ENCODE measurements at places on chromosomes 16 and 17.
A peak's percentile ranks its signal among the peaks of the same experiment; 100 is the strongest.

DNA sequence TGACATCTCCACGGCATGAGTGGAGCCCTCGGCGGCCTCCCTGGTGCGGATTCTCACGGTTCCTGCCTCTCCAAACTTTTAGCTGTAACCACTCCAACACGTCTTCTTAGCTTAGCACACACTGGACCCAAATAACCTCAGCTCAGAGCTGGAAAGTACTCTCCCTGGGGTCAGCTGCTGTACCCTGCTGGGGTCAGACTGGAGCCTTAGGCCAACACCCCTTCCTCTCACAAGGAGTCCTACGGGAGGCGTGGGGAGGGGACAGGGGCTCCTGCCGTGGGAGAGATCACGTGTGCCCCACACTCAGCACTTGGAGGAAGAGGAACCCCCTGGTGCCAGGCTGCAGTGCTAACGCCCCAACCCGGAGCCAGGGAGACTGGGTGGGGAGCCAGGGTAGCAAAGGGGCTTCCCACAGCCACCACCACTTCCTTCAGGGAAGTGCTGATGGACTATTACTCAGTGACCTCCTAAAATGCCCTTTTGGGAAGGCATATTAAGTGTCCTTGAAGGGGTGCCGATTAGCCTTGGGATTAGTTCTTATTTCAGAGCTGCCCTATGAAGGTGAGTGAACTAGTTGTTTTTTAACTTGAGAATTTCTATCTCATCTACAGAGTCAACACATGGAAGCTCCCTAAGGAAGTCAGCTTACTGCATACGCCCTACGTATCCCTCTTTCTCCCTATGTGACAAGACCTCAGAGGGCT lies 124.0 kb downstream of the HIC1 start:
- DNase-seq = no peak

DNA sequence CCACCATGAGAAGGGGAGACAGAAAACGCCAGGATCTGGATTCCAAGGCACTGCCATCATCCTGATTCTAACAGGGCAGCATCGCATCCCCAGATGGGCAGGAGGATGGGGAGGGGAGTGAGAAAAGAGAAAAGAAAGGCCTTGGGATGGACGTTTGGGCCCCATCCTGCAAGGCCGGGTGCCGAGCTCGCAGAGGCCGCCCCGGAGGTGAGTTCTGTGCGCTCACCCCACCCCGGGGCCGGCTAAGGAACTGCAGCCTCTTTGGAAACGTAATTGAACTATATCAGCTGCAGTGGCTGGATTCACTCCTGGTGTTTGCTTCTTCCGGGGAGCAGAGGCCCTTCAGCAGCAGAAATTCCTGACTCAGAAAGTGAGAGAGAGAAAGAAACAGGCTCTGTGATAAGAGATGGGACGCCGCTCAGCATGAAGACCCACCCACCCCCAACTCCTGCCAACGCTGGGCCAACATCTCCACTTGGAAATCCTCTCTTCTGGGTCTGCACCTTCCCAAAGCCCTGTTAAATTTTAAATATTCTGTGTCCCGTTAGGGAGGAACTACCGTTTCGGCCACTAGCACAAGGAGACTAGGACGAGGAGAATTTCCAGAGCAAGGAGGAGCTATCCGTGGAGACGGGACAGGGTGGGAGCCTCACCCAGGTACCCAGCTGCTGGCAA lies 8.5 kb upstream of the SSTR2 start:
- DNase-seq = peak; percentile 68

GRCh38 chr17:565521-565920 lies 149.1 kb downstream of the VPS53 start:
- DNase-seq = no peak

- DNase-seq = no peak
These were observed 39.4 kb downstream of the HS3ST3A1 start for GRCh38 chr17:13562271-13562800.

GRCh38 chr17:17798573-17799255 lies 38.1 kb downstream of the SREBF1 start:
- DNase-seq = no peak

DNA sequence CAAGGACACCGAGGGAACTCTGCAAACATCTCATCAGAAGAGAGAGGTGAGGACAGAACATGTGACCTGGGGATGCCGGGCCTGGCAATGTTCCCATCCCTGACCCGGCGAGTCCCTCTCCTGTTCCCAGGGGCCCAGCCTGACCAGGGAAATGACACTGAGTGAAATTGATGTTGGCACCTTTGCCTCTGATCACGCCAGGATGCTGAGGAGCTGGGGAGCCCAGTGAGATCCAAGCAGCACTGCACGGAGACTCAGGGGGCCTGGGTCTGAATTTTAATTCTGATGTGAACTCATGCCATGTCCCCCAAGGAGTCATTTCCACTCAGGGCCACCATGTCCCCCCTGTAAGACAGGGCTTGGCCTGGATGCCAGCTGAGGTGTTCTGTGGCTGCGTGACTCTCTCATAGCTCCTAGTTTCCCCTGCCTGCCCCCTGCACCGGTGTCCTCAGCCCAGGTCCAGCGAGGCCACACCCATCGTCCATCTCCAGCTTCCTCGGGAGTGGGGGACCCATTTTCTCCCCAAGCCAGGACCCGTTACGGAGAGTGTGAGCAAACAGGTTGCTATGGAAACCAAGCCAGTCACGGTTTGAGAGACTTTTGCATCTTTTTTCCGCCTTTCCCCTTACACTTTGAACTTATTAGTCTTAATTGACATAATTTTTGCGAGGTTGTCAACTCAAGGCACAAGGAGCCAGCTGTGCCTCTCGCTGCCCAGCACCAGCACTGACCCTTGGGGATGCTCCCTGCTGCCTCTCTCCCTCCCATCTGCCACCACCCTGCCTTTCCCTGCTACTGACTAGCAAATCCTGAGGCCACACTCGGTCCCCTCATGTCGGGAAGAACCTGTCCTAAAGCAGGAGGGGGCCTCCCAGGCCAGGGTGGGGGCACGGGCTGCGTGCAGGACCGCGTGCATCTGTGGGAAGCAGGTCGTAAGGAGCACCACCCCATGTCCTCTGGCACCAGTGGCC lies 150.0 kb downstream of the SDK2 start:
- DNase-seq = no peak

DNA sequence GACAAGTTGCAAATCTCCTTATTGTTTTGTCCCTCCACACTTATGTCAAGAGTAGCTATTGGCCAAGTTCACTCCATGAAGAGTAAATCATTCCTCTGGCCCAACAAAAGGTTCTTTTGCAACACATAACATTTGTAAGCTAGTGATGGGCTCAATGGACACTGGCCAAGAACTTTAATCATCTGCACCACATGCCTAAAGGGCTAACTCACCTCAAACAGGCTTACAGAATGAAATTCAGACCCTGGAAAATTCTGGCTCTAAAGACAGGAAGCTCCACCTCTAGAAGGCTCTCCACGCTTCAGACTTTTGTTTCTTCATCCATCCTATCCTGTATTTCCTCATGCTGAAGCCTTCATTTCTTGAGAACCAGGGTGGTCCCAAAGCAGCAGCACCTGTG lies 10.9 kb upstream of the ANKFN1 start:
- no peak for DNase-seq

GRCh38 chr16:27202923-27203506 lies 311 bp upstream of the KDM8 start:
- peak; percentile 94 for DNase-seq

DNA sequence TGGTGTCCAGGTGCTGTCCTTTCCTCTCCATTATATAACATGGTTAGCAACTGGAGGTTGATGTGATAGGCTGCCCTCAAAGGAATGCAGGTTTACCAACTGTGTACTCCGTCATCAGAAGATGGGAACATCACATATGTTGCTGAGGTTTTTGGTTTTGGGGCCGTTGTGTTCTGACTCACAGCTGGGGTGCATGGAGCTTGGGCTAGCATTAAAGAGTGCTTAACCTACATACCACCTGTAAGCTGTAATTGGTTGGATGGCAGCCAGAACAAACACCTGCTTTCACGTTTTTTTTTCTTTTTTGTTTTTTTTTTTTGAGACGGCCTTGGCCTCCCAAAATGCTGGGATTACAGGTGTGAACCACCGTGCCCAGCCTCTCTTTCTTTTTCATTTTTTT lies 20.9 kb downstream of the TMEM11 start:
- no peak for DNase-seq

DNA sequence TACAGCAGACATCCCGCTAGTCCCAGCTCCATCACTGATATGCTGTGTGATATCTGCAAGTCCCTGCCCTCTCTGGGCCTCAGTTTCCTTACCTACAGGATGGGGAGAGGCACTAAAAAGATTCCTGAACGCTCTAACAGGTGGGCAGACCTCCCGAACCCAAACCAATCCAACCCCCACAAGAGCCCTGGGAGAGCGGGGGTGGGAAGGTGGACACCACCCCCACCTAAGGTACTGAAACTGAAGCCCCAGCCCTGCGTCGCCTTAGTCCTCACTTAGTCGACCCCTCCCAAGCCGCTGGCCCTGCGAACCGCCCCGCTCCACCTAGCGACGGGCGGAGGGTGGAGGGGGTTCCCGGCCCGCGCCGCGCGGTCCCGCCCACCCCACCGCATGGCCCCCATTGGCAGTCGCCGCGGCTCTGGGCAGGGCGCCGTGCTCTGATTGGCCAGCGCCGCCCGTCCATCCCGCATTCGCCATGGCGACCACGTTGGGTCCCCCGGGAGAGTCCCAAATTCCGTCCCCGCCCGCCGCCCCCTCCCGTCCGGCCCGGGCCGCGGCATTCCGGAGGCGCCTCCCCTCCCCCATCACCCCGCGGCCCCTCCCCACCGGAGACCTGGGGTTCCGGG lies 578 bp downstream of the CCDC102A start:
- peak; percentile 97 for DNase-seq

- DNase-seq = no peak
These were observed 923 bp downstream of the TLCD3B start for GRCh38 chr16:30030011-30030685.

- no peak for DNase-seq
These were observed 50.7 kb downstream of the AATF start for GRCh38 chr17:36999471-36999870.

GRCh38 chr16:83906683-83907082 lies 7.8 kb downstream of the MLYCD start:
- no peak for DNase-seq

GRCh38 chr16:58028541-58029070 lies 3.1 kb downstream of the MMP15 start:
- DNase-seq = no peak

DNA sequence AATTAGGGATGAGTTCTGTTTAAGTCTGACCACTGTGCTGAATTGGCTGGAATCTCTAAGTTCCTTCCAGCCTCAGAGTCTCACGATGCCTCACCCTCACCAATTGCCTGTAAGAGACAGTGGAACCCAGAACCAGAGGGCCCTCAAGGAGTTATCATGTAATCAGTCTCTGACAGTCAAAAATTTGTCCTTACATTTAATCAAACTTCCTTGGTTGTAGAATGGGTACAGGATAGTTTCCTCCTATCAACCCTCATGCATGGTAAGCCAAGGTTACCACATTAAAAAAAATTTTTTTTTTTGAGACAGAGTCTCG lies 83.2 kb downstream of the CDK5R1 start:
- DNase-seq = no peak

- no peak for DNase-seq
These were observed 8.9 kb downstream of the NHERF2 start for GRCh38 chr16:2035431-2036199.

- DNase-seq = no peak
These were observed 415 bp downstream of the XYLT1 start for GRCh38 chr16:17470182-17470907.

DNA sequence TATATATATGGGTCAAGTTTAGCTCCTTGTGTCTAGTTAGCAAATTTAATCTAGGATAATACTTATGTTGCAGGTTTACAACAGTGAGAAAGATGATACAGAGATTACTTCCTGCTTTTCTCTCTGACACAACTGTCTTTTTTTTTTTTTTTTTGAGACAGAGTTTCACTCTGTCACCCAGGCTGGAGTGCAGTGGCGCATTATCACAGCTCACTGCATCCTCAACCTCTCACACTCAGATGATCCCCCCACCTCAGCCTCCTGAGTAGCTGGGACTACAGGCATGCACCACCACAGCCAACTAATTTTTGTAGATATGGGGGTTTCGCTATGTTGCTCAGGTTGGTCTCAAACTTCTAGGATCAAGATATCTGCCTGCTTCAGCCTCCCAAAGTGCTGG lies 706.9 kb upstream of the SOX9 start:
- DNase-seq = no peak
